ENCODE measurements at places on chromosomes 12 and 14. TPM values are rescaled to one million over a fixed set of nuclear protein-coding genes. Genes with fewer than 3 reads are reported as not detected.

DNA sequence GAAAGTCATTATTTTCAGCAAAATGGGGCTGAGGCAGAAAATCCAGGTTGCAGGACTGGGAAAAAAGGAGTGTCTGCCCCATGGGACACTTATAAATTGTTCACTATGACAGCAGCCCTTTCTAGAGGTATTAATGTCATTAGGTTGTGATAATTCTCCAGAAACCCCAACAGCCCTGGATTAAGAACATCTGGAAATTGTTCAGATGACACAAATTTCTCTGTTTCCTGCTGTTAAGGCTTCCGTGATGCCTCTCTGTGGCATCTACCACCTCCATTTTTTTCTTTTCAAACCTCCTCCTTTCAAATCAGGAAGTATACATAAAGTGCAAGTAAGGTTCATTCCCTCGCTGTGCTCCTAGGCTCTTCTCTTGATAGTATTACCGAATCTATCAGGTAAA, 25.6 kb downstream of the EGLN3 start:
- no peak for DNase-seq

GRCh38 chr12:62361048-62361447, 100.8 kb downstream of the USP15 start:
- no peak for DNase-seq

DNA sequence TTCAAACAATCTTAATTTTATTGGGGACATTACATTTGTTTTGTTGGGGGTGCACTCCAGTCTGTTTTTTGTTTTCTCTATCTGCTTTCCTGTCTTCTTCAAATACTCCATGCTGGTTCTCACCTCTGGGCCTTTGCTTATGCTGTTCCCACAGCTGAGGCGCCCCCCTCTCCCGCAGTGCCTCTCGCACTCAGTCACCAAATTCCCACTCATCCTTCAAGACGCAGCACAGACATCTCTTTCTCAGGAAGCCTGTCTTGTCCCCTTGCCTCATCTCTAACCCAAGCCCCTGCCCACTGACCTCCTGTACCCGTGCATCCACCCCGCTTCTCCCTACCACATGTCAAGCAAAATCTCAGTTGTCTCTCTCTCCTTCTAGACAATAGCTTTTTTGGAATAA, 43.7 kb upstream of the PRMT8 start:
- DNase-seq: no peak

GRCh38 chr12:64058541-64059265, 163.4 kb downstream of the KICS2 start:
- DNase-seq: no peak

- DNase-seq: no peak
Measured at GRCh38 chr12:31687101-31687527, 27.6 kb downstream of the ETFBKMT start.

- no peak for DNase-seq
Measured at GRCh38 chr12:27965966-27966365, 6.6 kb downstream of the PTHLH start.

- DNase-seq: no peak
Measured at GRCh38 chr12:19518209-19518608, 78.9 kb downstream of the AEBP2 start.

- no peak for DNase-seq
Measured at GRCh38 chr14:53147208-53147607, 5.9 kb downstream of the DDHD1 start.

DNA sequence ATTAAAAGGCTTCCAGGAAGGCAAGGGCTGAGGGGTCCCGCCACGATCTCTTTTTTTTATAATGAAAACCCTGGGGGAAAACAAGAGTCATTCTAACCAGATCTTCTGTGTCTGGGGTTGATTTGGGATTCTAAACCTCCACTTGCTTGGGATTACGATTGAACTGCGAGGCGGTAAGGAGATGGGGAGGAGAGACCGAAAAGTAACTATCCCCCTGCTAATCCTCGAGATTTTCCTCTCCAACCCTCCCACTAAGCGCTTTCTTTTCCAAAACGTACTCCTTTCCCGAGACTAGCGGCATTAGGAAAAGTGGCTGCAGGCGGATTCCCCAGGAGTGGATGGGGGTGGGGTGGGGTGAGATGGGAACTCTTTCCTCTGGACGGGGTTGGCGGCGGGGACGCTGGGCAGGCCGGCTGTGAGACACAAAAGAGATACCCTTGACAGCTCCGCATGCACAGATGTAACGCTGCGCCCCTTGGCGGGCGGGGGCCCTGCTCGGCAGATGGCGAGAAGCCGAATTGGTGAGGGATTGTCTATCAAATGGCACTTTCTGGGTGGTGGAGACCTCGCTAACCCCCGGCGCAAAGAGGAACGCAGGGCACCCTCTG, 830 bp upstream of the SRRM4 start:
- DNase-seq: no peak

- no peak for DNase-seq
Measured at GRCh38 chr12:81450920-81451739, 308.0 kb downstream of the PPFIA2 start.

GRCh38 chr14:100132903-100133510, 26.4 kb downstream of the DEGS2 start:
- DNase-seq: no peak

GRCh38 chr12:103462675-103463074, 33.1 kb downstream of the C12orf42 start:
- no peak for DNase-seq

DNA sequence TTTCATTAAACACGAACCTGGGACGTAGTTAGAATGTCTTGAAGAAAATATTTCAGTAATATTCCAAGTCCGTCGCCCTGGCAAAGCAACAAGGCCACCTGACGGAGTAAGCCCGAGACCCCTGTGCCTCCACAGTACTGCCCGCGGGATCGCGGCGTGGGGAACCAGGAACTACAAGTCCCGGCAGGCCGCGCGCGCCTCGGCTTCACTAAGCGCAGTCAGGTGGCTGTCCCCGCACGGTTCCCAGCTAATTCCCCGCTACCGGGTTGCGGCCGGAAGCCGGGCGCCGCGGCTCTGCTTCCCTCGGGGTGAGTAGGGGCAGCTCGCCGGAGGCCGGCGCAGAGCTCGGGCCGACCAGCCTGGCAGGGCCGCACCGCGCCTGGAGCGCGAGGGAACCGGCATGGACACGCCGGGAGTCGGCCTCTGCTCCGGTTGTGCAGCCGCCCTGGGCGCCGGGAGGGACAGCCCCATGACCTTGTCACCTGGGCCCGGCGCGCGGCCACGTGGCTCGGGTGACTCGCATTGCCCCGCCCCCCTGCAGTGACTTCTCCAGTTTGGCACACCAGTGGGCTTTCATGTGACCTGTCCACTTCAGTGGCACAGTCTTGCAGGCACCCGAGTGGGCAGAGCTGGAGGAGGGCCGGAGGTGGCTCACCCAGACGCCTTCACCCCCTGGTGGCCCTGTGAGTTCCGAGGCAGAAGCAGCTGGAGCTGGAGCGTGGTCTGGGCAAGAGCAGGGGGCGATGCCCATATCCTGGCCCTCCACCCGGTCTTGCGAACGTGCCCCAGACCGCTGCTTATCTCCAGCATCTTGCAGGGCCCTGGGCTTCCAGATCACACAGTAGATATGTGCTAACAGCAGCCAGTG, at the start of gene ADCK1:
TSS of gene ADCK1 (plus strand) at position 247 of the 868 bp plus-strand sequence. CDS start 18,870 bp downstream, outside the sequence.
- peak; percentile 80 for DNase-seq

DNA sequence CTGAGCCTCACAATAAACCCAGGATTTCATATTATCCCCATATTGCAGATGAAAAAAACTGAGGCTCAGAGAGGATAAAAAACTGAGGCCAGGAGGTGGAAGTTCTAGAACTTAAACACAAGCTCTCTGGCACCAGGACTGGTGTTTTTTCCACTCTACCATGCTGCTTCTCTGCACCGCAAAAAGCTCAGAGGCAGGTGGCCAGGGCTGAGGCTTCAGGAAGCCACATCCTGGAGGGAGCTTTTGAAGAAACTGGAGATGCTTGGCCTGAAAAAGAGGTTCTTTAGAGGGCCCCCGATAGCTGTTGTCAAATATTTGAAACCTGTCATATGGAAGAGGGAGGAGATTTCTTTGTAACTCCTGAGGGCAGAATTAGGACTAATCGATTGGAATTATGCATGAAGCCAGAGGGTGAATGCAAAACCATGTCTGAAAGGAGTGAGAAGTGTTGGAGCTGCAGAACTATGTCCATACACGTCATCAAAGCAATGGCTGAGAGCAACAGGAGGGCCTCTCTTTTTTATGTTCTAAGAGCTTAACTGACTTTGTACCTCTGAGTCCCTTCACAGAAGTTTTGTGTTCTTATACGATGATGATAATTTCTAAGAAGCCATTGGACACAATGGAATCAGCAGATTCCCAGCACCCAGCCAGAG, 448.6 kb downstream of the FUT8 start:
- DNase-seq: no peak

GRCh38 chr12:48423171-48423570, 49.2 kb upstream of the ANP32D start:
- DNase-seq: no peak

GRCh38 chr12:78271546-78271945, 440.9 kb downstream of the NAV3 start:
- no peak for DNase-seq

DNA sequence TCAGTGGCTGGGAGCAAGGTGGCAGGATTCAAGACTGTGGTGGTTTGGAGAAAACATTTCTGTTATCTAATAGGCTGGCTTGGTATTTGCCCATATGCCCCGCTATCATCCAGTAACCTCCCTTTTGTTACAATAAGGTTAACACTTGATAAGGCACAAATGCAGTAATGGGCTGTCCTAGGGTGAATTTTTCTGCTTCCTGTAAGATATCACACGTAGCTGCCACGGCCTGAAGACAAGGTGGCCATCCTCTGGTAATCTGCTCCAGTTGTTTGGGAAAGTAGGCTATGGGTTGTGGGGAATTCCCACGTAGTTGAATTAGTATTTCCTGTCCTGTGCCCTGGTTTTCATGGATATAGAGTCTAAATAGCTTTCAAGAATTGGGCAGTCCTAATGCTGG, 23.1 kb downstream of the ANG start:
- no peak for DNase-seq

DNA sequence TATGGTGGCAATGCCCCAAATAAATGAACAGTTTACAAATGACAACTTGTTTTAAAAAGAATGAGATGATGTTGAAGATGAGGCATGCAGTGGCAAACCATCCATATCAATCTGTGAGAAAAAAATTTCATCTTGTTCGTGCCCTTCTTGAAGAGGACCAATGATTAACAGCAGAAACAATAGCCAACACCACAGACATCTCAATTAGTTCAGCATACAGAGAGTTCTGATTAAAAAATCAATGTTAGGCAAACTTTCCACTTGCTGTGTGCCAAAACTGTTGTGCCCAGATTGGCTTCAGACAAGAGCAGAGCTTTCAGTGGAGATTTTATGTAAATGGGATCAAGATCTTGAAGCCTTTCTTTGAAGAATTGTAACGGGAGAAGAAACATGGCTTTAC, 329.9 kb downstream of the BMP4 start:
- DNase-seq: no peak

DNA sequence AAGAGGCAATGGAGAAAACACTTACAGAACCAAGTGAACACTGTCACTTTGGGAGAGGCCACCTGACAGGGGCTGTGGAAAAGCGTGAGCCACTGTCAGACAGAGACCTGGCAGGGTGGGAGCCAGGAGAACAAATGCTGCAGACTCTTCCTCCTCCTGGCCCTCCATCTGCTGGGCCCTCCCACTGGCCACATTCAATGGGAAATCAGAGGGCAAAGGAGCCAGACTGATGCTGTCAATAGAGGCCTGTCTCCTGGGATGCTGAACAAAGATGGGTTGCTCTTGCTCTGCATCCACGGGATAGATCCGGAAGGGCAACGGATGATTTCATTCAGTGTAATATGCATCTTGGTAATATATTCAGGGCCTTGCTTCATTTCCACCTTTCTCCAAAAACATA, 44.9 kb upstream of the BCAT1 start:
- no peak for DNase-seq

DNA sequence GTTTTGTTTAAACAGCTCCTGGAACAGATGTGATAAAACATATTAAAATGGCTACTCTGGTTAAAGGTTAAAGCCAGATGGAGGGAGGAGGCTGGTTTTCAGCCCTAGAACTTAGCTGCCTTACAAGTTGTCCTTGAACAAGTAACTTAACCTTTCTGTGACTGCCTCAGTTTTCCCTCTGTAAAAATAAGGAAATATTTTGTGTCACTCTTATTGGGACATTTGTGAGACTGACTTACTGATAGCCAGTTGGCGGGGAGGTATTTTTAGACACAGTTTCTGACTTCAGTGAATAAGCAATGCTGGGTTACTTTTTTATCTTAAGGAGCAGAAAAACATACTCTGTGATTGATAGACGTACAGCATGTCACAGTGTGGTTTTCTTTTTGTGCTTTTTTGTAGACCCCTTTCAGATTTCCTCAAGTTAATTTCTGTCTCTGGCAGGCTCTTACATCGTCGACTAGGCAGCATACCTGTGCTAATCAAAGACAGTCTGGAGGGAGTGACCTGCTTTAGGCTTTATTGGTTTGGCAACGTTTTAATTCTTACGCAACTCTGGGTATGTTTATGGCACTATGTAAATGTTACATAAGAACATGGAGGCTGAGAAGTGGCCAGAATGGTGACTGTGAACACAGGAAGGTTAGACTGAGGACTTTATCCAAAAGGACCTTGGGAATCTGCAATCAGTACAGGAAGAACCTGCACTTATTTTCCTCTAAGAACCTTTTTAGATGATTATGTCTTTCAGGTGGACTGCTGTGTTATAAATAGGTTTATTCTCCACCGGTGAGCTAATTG, 3.3 kb downstream of the ACVR1B start:
- no peak for DNase-seq

- no peak for DNase-seq
Measured at GRCh38 chr14:61476105-61476753, 154.8 kb downstream of the PRKCH start.

GRCh38 chr14:27995691-27996090, 770.9 kb upstream of the FOXG1 start:
- DNase-seq: no peak

GRCh38 chr12:88187571-88187970, 45.5 kb downstream of the TMTC3 start:
- no peak for DNase-seq

- no peak for DNase-seq
Measured at GRCh38 chr14:57391517-57392195, 1.3 kb downstream of the NAA30 start.

TBX3 gene
- total RNA-seq: 115 TPM

AICDA gene
- not detected for total RNA-seq

SLC25A47 gene
- not detected for total RNA-seq

AQP2 gene
- total RNA-seq: not detected

GPRC5A gene
- total RNA-seq: 21.6 TPM

HSPA2 gene
- 12.2 TPM for total RNA-seq

PPP4R4 gene
- total RNA-seq: 0.48 TPM

DPY19L2 gene
- 22.4 TPM for total RNA-seq

SYCP3 gene
- total RNA-seq: 0.33 TPM

CCDC196 gene
- not detected for total RNA-seq

KCNMB4 gene
- total RNA-seq: 1.5 TPM

ANKS1B gene
- total RNA-seq: 16.6 TPM

CLEC2A gene
- total RNA-seq: not detected

TAS2R19 gene
- 10.1 TPM for total RNA-seq

CISTR gene
- not detected for total RNA-seq

SIX1 gene
- 14.9 TPM for total RNA-seq

SLC6A15 gene
- 2.2 TPM for total RNA-seq

PLEKHD1 gene
- total RNA-seq: 2.3 TPM

SLC4A8 gene
- total RNA-seq: 0.64 TPM

TTLL5 gene
- total RNA-seq: 66.6 TPM

CMTM5 gene
- total RNA-seq: 0.64 TPM

All from breast epithelium (tissue), 4 donors.